ENCODE measurements at places on chromosomes 6 and 20.

- no peak for DNase-seq
Observed at GRCh38 chr6:38804358-38804757, 89.2 kb downstream of the DNAH8 start.

GRCh38 chr20:5364136-5364821 lies 47.5 kb upstream of the PROKR2 start:
- DNase-seq: no peak

DNA sequence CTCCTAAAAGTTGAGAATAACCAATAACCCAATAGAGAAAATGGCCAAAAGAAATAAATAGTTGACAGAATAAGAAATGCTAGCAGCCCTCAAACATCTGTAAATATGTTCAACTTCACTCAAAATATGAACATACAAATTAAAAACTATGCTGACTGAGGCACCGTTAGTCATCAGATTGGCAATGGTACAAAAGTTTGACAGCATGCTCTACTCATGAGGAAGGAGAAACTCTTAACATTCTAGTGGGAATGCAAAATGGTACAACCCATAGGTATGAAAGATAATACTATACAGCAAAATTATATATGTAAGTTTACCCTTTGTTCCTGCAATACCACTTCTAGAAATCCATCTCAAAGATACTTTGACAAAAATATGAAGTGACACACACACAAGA lies 1.6 kb upstream of the ZSCAN12 start:
- DNase-seq: no peak

- DNase-seq: no peak
Observed at GRCh38 chr6:98847779-98848538, 13.6 kb downstream of the POU3F2 start.

- DNase-seq: no peak
Observed at GRCh38 chr20:36823121-36823520, 49.6 kb upstream of the DSN1 start.

DNA sequence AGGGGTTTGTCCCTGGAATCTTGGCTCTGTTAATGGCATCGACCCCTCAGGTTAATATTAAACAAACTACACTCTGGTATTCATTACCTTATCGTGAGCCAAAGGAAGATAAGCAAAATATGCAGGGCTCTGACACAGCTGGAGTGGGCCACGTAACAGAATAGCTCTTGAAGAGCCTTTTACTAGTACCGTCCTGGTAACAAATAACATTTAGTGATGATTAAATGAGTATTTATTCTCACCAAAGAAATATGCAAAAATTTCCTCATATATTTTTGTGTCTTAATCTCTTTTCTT lies 20.1 kb upstream of the UTRN start:
- no peak for DNase-seq

GRCh38 chr20:43444107-43444506 lies 13.6 kb upstream of the SRSF6 start:
- no peak for DNase-seq

- DNase-seq: no peak
Observed at GRCh38 chr6:40788661-40789655, 201.8 kb upstream of the LRFN2 start.

DNA sequence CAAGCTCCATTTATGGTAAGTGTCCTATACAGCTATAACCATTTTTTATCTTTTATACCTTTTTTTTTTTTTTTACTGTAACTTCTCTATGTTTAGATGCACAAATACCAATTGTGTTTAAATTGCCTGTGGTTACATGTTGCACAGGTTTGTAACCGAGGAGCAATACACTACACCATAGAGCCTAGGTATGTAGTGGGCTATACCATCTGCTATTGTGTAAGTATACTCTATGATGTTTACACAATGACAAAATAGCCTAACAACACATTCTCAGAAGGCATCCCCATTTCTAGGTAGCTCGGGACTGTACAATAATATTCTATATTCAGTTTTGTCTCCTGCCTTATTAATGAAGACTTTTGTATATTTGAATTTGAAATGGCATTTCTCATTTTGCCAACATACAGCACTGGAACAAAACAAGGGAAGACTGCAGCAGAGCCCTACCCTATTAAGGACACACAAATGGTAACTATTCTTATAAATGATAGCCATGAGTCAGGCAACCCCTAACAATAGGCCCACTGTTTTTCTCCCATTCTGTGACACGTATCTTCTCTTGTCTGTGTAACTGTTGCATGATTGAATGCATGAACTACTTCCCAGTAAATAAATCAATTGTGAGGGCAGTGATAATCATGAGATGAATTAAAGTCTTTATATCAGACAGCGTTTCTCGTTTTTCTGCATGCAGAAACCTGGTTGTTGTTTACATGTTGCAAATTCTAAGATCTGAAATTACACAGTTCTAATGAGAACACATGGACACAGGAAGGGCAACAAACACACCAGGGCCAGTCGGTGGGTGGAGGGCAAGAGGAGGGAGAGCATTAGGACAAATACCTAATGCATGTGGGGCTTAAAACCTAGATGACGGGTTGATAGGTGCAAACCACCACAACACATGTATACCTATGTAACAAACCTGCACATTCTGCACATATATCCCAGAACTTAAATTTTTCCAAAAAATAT lies 173.9 kb downstream of the EPM2A start:
- no peak for DNase-seq

DNA sequence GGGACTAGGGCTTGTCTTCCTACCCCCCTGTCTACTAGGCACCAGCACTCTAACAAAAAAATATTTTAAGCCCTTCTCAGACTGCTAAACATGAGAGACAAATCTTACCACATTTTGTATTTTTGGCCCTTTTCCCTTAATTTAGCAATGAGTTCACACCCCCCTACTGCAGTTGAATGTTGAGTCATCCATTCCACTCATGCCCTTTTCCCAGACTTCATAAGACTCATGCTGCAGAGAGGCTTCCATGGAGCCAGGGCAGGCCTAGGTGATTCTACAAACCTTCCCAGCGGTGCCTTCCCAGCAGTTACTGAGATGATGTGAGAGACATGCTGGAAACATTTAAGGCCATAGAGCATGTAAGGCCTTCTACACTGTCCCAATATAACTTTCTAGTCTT lies 53.9 kb downstream of the PXDC1 start:
- no peak for DNase-seq

DNA sequence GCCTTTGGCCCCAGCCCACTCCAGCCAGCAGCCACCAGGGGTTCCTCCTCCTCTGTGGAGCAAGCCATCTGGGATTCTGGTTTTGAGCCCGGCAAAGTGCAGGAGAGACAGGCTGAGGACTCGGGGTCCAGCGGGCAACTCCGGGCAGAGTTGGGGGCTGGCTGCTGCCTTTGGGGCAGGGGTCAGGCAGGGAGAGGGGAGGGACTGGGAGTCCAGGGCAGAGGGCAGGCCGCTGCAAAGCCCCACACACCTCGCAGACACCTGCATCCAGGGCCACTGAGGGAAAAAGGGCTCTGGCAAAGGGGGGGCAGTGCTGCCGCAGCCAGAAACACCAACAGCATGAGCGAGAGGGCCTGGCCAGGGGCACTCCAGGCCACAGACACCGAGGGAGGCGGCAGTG lies 8.8 kb downstream of the BIRC7 start:
- DNase-seq: no peak

DNA sequence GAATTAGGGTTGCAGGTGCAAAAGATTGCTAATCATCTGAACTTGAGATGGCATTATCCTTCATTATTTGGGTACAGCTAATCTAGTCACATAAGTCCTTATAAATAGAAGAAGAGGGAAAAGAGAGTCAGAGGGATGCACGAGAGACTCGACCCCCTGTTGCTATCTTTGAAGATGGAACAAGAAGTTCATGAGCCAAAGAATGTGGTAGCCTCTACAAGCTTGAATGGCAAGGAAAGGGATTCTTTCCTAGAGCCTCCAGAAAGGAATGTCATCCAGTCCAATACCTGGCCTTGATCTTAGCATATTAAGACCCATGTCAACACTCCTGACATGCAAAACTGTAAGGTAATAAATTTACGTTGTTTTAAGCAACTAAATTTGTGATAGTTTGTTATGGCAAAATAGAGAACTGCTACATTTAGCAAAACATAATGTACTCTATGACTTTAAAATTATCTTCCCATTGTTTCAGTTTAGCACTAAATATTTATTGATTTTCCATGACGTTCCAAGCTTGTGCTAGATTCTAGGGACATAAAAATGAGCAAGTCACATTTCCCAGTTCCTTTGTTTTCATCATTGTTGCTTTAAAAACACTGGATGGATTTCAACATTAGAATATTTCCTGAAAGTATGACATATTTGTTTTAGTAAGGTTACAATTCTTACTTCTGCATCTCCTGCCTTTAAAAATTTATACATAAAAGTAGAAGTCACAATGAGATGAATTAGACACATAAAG lies 12.7 kb downstream of the MANEA start:
- DNase-seq: no peak

DNA sequence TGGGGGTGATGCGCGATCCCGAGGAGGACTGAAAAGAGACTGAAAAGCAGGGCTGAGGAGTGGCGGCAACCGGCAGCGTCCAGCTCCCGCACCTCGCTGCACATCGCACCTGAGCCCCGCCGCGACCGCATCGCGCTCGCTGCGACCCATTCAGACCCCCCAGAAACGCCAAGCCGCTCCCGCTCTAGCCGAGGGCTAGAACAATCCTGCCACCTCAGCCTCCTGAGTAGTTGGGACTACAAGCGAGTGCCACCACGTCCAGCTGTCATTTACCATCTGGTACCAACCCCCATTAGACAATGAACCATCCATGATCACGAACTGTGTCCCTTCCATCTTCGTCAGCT lies 33.2 kb downstream of the HLA-A start:
- DNase-seq: no peak

- DNase-seq: no peak
Observed at GRCh38 chr6:165223736-165224135, 85.7 kb downstream of the C6orf118 start.

DNA sequence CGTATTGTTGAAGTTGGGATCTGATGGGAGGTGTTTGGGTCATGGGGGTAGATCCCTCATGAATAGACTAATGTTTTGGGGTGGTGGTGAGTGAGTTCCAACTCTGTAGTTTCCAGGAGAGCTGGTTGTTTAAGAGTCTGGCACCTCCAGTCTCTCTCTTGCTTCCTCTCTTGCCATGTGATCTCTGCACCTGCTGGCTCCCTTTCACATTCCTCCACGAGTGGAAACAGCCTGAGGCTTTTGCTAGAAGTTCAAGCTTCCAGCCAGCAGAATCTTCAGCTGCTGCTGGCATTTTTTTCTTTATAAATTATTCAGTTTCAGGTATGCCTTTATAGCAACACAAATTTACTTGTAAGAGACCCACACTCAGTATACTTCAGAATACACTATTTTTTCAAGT lies 1021.6 kb downstream of the EYS start:
- DNase-seq: no peak

GRCh38 chr20:33875534-33876026 lies 64.4 kb downstream of the CHMP4B start:
- no peak for DNase-seq

- DNase-seq: no peak
Observed at GRCh38 chr20:43460172-43460829, 2.6 kb downstream of the SRSF6 start.

DNA sequence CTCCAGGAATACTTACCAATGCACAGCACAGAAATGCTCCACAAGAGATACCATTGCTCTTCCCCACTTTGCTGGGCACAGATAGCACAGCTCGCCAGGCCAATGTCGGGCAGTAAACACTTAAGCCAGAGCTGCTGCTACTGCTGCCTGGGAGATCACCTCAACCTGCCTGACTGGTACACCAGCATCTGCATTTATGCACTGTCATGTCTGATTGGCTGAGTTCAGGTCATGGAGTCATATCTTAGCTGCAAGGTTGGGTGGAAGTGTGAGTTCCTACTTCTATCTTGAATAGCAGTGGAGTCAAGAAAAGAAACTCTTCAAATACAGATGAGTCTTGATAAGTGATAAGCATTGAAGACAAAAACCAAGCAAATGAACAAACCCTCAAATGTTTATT lies 10.9 kb upstream of the ADGRF4 start:
- no peak for DNase-seq

GRCh38 chr20:22308934-22309333 lies 275.4 kb downstream of the FOXA2 start:
- no peak for DNase-seq

- DNase-seq: no peak
Observed at GRCh38 chr20:46898423-46898822, 3.8 kb downstream of the EYA2 start.

GRCh38 chr6:165632194-165632593 lies 30.8 kb downstream of the PDE10A start:
- DNase-seq: no peak

DNA sequence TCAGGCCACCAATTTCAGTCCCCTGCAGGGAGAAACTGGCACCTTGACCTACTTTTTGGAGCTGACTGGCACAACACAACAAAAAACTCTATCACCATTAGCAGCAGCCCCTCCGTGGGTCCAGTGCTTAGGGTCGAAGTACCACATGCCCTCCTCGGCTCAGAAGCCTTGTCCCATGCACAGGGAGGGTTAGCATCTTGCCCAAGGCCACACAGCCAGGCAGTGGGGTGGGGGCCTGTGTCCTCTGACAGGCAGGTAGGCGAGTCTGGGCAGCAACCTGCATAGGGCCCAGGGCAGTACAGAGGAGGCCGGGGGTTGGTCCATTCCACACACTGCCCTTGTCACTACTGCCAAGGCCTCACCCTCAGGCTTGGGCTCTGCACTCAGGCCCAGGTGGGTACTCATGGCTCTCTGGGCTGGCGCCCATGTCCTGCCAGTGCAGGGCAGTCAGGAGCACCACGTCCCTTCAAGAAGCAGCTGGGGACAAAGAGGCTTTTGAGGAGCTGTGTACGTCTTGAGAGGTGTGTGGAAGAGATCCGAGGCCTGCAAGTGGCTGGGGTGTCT lies 53.6 kb downstream of the PYGB start:
- DNase-seq: no peak

GRCh38 chr6:138017166-138017757 lies 90.0 kb downstream of the PERP start:
- DNase-seq: no peak

DNA sequence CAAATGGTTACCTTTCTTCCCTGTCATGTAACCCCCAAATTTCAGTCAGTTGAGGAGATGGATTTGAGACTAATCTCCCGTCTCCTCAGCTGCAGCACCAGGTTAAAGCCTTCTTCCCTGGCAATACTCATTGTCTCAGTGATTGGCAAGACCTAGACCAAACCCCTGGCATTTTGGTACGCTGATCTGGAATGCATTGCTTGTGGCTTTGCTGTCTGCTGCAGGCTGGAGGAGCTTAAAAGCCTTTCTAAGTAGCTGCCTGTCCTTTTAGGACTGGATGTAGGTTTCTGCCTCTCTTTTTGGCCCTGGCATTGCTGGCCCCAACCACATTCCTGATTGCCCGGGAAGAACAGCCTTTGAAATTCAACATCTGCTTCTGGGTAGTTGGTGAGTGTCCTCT lies 729.6 kb upstream of the GJE1 start:
- no peak for DNase-seq

GRCh38 chr6:14476793-14477531 lies 359.4 kb downstream of the CD83 start:
- DNase-seq: no peak

- DNase-seq: no peak
Observed at GRCh38 chr6:154520280-154520679, 9.8 kb upstream of the CNKSR3 start.

- no peak for DNase-seq
Observed at GRCh38 chr6:72626126-72626525, 4.3 kb downstream of the KCNQ5 start.

All from stimulated activated CD4-positive, alpha-beta T cell treated with anti-CD3 and anti-CD28 coated beads, Interleukin-1b, Interleukin-23, amount 100 ng/mL, for 1 hour (primary cell).